ENCODE measurements at places on chromosomes 5 and 9.

DNA sequence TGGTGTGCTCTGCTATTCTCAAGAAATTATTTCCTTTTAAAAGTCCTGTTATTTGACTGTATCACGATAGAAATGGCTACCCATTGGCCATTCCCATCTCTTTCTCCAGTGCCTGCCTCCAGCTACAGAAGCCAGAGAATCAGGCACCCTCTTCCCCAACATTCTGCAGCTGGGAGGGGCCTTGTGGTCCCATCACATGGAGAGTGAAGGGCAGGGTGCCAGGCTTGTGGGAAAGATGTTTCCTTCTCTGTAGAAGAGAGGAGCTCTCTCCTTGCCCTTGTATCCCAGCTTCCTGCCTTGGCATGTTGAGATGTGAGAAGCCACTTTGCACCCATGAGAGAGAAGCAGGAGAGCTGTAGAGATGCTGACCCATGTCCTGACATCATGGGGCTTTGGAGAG, 465.0 kb downstream of the MTRR start:
- no peak for DNase-seq

- DNase-seq: no peak
These were observed 111.7 kb upstream of the PUM3 start for GRCh38 chr9:2955575-2955974.

- DNase-seq: no peak
These were observed 44.7 kb upstream of the MYOT start for GRCh38 chr5:137822984-137823383.

DNA sequence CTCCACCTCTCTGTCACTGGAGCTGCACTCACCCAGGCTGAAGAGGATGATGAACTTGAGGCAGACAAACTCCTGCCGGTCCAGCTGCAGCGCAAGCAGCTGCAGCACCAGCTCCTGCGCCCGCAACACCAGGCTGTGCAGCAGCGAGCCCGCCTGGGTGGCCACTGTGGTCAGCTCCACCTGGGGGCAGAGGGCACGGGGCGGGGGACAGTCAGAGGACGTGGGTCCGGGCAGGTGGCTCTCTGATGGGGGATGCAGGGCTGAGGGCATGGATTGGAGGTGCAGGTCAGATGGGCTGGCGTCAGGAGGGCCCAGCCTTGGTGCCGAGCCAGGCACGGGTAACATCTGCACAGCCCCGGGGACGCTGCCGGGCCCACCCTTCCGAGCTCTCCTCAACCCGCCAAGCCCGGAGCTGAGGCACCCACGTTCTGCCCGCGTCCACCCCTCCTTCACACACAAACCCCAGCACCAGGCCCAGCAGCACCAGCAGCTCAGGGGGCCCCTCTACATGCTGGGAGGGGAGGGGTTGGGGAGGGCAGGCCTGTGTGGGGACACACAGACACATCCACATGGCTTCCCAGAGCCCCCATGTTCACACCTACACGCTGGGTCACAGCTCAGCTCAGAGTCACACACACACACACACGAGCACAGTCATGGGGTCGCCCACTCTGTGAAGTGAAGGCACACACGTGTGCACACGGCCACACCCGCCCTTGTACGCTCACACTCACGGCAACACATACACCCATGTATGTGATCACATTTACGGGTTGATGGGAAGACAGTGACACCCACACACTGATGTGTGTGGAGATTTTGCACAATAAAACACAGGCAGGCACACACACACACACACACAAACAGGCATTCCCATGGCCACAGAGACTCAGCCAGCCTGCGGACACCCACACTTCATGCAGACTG, 15.9 kb downstream of the NR5A1 start:
- DNase-seq: no peak

DNA sequence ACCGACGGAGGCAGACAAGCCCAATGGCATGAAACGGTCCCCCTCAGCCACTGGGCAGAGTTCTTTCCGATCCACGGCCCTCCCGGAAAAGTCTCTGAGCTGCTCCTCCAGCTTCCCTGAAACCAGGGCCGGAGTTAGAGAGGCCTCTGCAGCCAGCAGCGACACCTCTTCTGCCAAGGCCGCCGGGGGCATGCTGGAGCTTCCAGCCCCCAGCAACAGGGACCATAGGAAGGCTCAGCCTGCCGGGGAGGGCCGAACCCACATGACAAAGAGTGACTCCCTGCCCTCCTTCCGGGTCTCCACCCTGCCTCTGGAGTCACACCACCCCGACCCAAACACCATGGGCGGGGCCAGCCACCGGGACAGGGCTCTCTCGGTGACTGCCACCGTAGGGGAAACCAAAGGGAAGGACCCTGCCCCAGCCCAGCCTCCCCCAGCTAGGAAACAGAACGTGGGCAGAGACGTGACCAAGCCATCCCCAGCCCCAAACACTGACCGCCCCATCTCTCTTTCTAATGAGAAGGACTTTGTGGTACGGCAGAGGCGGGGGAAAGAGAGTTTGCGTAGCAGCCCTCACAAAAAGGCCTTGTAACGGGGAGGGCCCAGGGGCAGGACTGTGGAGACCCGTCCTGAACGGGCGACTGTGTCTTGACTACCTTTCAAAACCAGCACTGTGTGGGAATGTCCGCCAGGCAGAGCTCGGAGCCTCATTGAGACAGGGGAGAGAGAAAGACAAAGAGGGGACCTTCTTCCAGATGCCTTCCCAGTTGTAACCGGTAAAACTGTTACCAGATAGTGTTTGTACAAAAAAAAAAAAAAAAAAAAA, 29.9 kb downstream of the CD180 start:
- peak; percentile 89 for DNase-seq

GRCh38 chr5:122199146-122199545, 69.8 kb downstream of the ZNF474 start:
- DNase-seq: no peak

DNA sequence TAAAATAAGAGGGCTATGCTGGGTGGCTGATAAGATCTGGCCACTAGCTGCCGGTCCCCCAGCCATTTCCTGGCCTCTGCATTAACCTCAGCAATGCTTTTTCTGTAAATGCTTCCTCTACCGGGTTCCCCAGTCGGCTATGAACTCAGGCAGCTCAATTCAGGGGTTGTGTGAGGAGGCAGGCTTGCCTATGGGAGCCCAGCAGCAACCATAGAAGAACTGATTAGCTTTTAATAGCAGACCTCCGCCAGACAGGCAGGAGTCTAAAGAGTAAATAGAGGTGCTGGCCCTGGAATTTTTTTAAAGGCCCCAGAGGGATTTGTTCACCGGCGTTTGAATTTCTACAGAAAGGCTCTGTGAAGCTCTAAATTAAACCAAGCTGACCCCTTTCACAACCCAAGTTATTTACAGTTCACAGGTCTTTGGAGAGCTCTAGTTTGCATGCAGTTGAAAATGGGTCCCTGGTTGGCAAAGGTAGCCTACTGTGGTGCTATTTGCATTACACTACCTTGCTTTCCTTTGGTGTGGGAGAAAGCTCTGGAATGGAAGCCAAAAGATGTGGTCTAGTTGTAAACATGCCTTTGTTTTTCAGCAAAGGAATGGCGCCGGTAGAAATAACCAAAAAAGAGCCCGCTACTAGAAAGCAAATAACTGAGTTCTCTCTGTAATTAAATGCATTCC, 289.7 kb upstream of the SEMA6A start:
- DNase-seq: no peak

DNA sequence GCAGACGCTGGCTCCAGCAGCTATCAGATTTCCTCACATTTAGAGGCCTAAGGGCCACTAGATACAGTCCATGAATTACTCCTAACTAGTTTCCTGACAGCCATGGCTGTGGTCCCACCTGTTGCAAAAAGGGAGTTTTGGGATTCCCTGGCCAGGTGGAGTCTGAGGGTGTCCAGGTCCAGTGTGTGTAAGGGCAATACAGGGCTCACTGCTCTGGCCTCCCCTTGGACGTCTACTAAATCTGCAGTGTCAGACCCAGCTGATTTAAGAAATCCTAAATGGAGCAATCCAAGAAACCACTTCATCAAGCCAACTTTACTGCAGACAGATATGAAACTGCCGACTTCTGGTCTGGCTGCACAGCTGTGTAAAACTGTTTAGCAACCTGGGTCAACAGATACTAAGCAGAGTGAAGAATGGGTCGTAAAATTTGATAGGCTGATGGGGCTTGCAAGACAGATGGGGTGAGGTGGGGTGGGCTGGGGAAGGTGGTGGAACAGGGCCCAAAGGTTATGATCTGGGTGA, 116.4 kb downstream of the GADD45G start:
- no peak for DNase-seq

DNA sequence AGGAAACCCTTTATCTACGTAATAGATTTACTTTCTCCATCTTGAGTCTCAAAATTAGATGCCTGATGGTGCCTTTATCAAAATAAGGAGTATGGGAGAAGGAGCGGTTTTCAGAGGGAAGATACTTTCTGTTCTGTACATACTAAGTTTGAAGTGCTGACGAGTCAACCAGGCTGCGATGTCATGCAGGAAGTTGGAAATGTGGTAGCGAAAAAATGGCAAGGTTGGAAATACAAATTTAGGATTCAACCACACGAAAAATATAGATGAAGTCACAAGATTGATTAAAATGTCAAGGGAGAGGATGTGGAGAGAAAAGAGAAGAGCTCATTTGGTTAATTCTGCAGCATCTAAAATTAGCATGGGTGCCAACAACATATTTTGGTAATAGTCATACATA, 129.5 kb downstream of the FOXD1 start:
- no peak for DNase-seq

DNA sequence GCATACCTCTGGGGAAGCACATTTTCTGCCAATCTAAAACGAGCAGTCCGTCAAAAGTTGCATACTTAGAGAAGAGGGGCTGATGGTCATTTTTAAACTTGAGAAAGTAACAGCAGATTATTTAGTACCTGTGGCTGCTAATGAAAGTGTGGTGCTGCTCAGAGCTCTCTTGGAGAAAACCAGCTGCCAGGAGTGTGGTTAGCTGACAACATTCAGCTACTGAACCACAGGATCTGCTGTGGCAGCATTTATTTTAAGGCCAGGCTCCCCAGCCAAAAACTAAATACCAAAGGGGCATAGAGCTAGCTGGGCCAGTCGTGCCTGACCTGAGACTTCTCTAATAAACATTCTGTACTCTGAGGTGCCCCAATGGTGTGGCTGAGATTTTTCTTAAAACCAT, 203.6 kb downstream of the EDIL3 start:
- DNase-seq: no peak

GRCh38 chr9:98108531-98109031, 10.4 kb downstream of the TRIM14 start:
- DNase-seq: no peak

DNA sequence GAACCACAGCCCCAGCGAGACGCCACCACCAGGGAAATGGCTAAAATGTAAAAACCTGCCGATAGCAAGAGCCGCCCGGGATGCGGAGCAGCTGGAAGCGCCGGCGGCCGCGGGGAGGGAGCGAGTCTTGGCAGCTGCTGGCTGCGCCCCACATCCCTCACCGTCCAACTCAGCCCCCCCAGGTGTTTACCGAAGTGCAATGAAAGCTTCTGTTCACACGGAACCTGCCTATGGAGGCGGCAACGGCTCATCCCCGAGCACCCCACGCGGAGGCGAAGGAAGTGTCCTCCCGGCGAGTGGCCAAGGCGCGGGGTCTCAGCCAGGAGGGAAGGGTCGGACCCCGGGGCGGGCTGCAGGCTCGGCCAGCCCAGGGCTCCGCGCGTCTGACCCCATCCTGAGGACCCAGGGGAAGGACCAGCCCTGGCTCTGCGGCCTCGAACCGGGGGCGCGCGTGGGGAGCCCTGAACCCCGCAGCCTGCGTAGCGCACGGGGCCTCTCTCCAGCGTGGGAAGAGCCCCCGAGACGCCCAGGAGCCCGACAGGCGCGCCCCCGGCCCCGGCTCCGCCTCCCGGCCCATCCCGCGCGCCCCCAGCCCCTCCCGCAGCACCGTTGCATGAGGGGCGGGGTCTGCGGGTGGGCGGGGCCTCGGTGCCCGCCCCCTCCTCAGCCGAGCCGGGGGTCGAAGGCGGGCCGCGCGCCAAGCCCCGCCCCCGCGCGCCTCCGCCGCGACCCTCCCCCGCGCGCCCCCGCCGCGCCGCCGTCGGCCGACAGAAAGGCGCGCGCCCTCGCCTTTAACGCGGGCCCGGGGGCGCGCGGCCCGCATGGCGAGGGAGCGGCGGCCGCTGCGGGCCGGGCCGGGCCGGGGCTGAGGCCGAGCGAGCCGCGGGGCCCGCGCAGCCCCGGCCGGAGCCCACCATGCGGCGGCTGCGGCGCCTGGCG, at the start of gene DIPK1B:
DIPK1B (plus strand) TSS at position 822 of the 939 bp plus-strand sequence; CDS start at position 916, 94 bp downstream.
- DNase-seq: no peak

DNA sequence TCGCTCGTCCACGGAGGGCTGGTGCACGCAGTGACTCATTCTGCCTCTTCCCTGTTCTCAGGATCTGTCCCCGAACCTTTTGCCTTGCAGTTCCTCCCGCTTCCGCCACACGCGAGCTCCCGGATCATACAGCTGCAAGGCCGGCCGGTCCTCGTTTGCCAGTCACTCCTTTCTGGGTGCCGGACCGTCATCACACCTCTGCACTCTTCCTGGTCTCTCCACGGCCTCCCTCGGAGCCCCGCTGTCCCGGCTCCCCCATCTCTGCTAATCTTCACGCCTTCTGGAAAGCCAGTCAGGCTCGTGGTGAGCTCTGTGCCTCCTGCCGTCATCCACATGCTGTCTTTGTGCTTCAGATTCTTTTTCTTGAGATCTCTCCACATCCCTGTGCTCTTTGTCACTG, 91.8 kb downstream of the STX17 start:
- peak; percentile 58 for DNase-seq

DNA sequence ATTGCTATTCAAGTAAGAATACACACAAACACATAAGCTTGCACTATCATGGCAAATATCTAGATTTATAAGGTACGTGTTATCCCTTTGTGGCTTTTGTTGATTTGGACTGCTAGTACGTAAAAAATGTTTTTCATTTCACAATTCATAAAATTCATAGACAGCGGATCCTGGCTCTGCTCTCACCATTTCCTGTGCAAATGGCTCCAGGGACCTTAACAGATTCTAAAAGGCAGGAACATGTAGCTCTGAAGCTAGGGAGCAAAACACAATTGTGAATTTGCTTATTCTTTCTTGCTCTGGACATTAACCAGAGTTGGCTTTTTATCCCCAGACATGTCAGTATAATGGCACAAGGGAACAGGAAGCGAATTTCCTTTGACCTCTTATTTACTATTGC, 1019.9 kb upstream of the WWC1 start:
- DNase-seq: no peak

GRCh38 chr9:5513966-5514616, 3.8 kb downstream of the PDCD1LG2 start:
- no peak for DNase-seq

- no peak for DNase-seq
These were observed 78.4 kb downstream of the INSYN2B start for GRCh38 chr5:169901896-169902295.

DNA sequence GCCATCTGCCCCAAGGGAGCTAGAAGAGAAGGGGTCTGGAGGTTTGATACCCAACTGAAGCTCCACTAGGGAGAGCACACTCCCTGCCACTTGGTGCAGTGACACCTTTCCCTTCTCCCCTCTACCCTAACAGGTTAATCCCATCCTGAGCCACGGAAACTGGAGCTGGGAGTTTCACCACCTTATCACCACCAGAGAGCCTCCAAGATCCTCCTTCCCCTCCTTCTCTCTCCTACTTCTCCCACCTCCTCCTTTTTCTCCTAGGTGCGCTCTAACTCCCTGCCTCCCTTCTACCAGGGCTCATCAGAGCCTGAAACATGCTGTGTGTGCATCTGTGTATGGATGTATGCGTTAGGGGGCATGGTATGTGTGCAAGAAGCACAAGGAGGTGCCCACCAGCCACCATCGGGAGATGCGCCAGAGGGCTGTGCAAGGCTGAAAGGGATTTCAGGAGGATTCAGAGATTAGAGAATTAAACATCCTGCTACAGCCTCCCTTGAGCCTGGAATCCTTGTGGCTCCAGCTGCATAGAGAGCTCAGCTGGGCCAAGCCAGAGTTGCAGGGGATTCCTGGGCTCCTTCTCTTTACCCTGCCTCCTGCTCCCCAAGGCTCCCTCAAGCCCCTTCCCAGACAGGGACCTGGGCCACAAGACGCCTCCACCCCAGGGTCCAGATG, 89.8 kb downstream of the PCDH1 start:
- no peak for DNase-seq

Measured in upper lobe of right lung (tissue), 1 donor.